ENCODE measurements at places on chromosomes 7 and 10. TPM values are rescaled to one million over a fixed set of nuclear protein-coding genes. Genes with fewer than 3 reads are reported as not detected.

- DNase-seq, result no peak
Observed at GRCh38 chr10:18483516-18484186, 167.7 kb downstream of the NSUN6 start.

GRCh38 chr10:71933651-71934050, 30.5 kb upstream of the CHST3 start:
- peak; percentile 89 for DNase-seq

DNA sequence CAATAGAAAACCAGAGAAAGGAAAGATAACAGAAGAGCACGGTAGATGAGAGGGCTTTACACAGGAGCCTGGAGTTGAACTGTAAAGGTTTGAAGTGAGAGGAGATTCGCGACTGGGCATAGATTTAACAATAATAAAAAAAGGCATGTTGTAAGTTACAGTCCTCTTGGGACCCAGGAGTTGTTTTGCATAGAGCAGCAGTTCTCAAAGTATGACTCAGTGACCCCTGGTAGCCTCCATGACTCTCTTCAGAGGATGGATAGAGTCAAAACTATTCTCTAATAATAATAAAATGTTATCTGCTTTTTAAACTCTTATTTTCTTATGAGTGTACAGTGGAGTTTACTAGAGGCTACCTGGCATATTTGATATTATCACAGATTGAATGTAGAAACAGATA, 262.3 kb downstream of the SORCS3 start:
- DNase-seq, result no peak

- DNase-seq, result no peak
Observed at GRCh38 chr7:23852135-23852534, 142.1 kb downstream of the STK31 start.

GRCh38 chr7:70764701-70765208, 367.2 kb upstream of the GALNT17 start:
- no peak for DNase-seq

GRCh38 chr7:54416678-54417077, 125.5 kb upstream of the VSTM2A start:
- DNase-seq, result no peak

TMEM229A gene
- total RNA-seq, result not detected

ZNF680 gene
- total RNA-seq, result 13.6 TPM

Measured in activated CD8-positive, alpha-beta T cell treated with anti-CD3 and anti-CD28 coated beads for 36 hours (primary cell).